ENCODE measurements at places on chromosomes 11 and 22.

GRCh38 chr11:2522631-2523255 is 77.9 kb downstream of the KCNQ1 start:
- DNase-seq, result no peak

DNA sequence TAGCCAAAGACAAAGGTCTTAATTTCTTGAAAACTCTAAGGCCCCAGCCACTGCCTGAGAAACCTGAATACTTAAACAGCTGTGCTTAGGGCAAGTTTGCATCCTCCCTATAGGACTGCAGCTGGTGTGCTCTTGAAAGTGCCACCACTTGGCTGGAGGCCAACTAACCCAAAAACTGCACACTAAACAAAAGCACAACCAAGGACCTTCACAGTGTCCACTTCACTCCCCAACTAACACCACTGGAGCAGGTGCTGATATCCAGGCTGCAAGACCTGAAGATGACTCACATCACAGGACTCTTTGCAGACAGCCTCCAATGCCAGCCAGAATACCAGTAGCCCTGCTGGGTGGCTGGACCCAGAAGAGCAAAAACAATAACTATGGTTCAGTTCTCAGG is 357.7 kb upstream of the ARHGAP42 start:
- DNase-seq, result no peak

DNA sequence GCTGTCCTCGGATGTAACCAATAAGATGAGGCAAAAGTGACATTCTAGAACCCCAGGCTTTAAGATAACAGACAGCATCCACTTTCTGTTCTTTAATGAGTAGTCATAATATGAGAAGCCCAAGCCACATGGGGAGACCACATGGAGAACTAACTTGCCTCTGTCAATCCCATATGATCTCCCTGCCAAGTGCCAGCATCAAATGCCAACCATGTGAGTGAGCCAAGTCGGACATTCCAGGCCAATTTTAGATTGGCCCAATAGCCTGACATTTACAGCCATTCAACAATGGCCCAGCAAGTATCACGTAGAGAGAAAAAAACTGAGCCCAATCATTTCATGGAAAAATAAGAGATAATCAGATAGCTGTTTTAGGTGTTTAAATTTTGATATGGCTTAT is 2048.3 kb upstream of the RAG2 start:
- DNase-seq, result no peak

- no peak for DNase-seq
Observed at GRCh38 chr11:119847853-119848252, 118.9 kb upstream of the NECTIN1 start.

DNA sequence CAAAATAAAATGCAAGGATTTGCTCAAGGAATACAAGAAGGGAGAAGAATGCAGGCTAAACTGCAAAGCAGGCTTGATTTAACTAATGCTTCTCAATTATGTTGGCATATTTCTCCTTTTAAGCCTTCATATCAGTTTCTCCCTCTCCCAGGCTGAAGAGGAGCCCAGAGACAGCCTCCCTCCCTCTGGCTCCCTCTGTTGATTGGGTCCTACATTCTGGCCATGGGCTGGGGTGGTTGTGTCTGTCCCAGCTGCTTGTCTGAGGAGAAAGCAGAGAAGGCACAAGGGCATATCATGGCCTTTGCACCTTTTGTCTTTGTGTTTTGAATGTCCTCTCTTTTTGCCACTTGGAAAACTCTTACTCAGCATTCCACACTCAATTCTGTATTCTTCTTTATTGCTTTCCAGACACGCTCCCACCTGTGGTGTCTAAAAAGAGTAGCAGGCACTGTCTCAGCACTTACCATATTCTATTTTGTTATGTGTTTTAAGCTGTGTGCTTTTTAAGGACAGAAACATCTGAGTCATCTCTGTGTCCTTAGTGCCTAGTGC is 77.4 kb downstream of the INSC start:
- DNase-seq, result no peak

Measured in astrocyte of the hippocampus (primary cell).